Right lung (tissue), 10 donors: ENCODE measurements at places on chromosomes 7 and 10.

DNA sequence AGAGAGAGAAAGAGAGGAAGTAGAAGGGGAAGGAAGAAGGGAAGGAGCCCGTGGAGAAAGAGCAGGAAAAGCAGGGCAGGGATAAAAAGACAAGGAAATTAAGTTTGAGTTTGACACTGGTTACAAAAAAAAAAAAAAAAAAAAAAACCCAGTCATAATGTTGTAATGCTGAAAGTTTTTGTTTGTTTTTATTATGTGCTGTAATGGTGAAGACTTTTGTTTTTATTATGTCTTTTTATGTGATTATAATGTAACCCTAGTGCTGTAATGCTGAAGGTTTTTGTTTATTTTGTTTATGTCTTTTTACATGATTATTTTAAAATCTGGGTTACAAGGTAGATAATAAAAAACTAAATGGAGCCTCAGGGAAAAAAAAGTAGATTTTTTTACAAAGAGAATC lies 184.8 kb downstream of the SEMA3A start:
- DNase-seq = no peak

- no peak for DNase-seq
These were observed 51.0 kb downstream of the TLL2 start for GRCh38 chr10:96462606-96463151.

DNA sequence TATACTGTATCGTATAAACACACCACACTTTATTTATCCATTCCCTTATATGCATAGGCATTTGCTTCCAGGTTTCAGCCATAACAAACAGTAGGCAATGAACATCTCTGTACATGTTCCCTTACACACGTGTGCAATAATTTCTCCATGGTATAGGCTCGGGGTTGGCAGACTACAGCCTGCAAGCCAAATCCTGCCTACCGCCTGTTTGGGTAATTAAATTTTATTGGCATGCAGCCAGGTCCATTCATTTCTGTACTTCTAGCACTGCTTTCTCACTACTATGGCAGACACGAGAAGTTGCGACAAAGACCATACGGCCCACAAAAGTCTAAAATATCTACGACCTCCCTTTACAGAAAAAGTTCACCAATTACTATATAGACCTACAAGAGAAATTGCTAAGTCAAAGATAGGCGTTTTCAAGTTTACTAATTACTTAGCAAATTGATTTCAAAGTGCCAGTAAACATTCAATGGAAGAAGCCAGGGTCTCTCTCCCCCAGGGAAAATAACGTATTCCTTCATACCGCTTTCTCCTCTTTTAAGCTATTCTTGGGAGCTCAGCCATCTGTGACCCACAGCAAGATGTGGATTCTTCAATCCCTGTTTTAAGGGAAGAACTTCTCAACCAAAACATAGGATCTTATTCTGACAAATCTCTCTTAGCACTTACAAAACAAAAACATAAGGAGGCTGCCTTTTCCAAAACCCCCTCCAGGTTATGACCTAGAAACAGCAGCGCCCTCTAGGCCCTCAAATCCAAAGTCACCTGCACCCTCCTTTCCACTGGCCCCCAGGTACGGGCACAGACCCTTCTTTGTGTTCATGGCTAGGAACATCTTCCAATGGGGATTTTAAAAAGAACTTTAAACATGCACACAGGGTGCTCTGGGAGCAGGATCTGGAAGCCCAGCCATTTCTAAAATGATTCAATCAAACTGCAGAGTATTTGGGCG lies 100.5 kb downstream of the FGFR2 start:
- DNase-seq = no peak

GRCh38 chr10:36281831-36282331 lies 639.8 kb upstream of the FZD8 start:
- no peak for DNase-seq

- peak; percentile 71 for DNase-seq
These were observed 1.2 kb upstream of the SMARCD3 start for GRCh38 chr7:151249732-151250072.

DNA sequence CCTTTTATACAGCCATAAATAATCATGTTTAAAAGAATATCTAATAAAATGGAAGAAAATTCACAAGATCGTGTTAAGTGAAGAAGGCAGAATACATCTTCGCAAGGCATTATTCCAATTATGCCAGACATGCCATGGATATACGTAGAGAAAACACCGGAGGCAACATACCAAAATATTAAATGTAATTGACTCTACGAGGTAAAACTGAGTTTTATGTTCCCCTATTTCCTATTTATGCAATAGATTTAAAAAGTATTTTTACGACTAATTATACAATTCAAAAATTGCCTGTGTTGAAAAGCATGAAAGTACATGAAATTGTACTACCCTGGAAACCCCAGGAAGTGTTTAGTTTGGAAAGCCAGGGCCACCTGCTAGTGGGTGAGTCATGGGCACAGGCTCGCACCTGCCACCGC lies 936 bp upstream of the REPIN1 start:
- no peak for DNase-seq

GRCh38 chr10:61822096-61822495 lies 79.4 kb upstream of the ARID5B start:
- no peak for DNase-seq

DNA sequence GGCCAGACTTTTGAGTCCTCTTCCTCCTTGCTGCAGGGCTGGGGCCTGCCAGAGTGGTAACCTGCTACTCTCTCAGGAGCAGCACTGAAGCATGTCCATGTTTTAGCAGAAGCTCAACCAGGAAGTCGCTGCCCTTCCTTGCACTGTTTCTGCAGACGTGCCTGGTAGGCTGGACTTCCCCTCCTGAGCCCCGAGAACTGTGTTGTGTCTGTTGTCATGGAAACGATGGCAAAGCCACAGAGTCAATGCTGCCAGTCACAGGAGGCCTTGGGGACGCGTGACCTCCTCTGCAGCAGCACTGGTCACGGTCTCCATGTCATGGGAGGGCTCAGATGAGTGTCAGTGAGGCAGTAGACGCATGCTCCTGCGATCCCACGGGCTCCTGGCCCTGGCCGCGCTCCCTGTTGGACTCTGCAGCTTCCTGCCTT lies 145.5 kb downstream of the FANK1 start:
- DNase-seq = peak; percentile 87

GRCh38 chr7:117068511-117069145 lies 115.3 kb downstream of the ST7 start:
- DNase-seq = no peak

DNA sequence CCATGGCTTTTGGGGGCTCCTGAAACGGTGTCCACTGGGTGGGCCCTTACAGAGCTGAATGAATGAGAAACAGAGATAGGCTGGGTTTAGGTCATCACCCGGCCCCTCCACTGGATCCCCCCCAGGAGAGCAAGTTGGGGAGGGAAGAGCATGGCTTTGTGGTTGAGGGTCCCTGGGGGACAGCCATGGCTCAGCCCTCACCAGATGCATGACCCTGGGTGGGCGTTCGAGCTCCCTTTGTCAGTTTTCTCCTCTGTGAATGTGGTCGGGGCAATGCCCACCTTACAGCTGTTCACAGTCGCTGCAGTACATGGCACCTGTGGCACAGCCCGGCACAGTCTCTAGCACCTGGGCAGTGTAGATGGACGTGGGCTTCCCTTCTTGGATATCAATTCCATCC lies 40.6 kb upstream of the CXCL12 start:
- DNase-seq = no peak

GRCh38 chr7:57305192-57305748 lies 144.7 kb upstream of the ZNF716 start:
- DNase-seq = no peak

DNA sequence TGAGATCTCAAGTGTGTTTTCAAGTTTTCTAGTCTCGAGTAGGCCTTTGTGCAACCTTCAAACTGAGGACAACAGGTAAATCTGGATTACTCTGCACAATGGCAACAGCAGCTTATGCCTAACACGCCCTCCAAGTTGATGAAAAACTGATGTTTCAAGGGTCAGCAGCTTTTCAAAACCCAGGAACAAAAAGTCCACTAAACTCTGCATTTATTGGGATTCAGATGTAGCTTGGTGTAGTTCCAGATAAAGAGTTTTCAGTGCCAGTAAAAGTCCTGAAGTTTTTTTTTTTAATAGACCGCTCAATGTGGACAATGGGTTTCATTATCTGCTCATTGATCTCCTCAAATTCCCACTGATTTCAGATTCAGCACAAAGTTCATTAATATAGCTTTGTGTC lies 259.3 kb downstream of the GLI3 start:
- no peak for DNase-seq

GRCh38 chr10:58755677-58756076 lies 243.0 kb downstream of the BICC1 start:
- no peak for DNase-seq

DNA sequence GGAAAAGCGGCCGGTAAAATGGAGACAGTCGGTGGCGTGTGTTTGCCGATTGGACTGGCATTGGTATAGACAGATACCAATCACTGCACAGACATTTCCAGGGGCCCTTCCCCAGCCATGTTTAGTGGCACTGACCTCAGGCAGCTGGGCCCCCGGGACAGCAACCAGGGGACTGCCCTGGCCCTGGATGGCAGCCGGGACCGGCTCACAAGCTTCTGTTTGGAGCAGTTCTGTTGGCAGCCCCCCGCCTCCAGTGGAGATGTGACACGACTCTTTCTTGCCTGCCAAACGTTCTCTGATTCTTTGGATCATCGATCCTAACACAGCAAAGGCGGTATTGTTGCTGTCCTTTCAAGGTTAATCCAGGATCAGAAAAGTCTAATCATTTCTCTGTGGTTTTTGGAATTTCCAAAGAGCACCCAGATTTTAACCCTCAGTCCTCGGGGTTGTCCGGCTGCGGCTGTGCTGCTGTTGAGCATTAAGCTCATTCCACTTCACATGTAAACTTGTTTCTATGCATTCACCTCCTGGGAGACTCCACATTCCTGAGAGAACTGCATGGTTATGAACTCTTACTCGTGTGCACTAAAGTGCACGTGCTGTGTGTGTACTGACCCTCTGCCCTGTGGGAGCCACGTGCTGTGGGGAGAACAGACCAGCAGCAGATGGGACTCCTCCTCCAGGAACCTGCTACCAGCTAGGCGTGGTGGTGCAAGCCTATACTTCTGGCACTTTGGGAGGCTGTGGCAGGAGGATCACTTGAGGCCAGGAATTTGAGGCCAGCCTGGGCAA lies 46.0 kb downstream of the FOXK1 start:
- DNase-seq = no peak

GRCh38 chr7:6637544-6638229 lies 569 bp downstream of the ZNF316 start:
- no peak for DNase-seq

DNA sequence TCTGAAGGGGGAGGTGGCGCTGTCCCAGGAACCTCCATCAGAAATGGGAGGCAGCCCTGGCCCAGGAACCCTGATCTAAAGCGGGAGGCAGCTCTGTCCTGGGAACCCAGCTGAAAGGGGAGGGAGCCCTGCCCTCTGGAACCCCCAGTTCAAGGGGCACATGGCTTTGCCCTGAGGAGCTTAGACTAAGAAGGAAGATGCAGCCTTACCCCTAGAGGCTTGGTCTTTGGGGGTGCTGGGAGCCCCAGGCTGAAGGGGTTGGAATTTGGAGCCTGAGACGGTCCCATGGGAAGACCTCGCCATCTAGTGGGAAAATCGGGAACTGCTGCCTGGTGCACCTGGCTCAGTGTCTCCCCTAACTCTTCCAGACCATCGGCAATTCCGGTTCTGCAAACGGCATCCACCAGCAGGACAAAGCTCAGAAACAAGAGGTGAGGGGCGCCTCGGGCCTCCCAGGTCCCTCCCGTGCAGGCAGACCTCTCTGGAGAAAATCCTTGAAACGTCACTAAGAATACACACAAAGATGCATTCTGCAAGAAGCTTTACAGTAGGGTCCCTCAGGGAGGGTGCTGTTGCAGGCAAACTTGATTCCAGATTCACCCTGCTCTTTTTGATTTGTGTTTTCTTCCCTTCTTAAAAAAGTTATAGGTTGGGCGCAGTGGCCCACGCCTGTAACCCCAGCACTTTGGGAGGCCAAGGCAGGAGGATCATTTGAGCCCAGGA lies 52.4 kb upstream of the GTF2IRD1 start:
- peak; percentile 35 for DNase-seq

- no peak for DNase-seq
These were observed 1055.1 kb downstream of the NXPH1 start for GRCh38 chr7:9488555-9488954.

GRCh38 chr7:151435971-151436370 lies 4.0 kb downstream of the CRYGN start:
- no peak for DNase-seq

DNA sequence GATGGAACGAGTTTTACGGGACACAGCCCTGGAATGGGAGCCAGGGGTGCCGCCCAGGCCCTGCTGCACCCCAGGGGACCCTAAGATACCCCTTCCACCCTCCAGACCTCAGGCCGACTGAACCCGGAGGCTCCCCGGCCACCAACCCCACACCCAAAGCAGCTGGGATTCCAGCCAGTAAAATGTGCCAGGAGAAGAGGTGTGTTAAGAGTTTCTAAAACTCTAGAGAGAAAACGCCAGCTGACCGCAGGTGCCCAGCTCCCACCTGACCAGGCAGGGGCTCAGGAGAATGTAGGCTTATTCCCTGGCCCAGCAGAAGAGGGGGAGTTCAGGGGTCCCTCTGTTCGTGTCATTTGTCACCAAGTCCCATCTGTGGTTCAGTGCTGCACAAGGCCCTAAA lies 17.5 kb downstream of the NUDT1 start:
- DNase-seq = no peak

DNA sequence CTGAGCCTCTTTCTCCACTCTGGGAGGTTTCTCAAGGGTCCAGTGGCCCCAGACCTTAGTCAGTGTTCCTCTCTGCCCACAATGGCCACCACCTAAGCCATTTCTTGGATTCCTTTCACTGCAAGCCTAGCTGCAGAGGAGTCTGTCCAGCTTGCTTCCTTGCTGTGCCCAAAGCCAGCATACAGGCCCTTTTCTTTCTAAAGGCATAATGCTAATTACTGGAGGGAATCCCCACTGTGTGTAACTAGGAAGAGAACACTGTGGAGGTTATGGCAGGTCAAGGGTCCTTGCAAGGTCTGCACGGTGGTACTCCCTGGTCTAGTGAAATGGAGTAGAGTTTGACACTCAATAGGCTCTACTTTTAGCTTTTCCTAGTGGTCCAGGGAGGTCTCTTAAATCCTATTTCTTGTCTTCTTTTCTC lies 70.4 kb upstream of the CC2D2B start:
- DNase-seq = no peak

GRCh38 chr7:100582041-100582579 lies 3.8 kb downstream of the LRCH4 start:
- no peak for DNase-seq

DNA sequence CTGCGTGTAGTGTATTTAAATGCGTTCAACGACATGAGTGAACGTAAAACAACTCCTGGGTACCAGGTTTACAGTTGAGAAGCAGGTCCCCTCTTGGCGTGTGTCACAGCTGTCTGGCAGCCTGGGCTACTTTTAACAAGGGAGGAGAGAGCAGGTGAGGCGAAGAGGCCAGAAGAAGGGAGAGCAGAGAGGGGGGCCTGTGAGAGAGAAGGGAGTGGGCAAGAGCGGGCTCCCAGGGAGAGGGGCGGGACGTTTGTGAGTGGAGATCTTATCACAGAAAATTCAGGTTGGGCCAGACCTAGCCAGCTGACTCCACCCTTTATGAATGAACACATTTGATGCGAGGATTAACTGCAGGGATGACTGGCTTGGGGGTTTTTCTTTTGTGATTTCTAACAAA lies 154.0 kb downstream of the CAMK1D start:
- DNase-seq = no peak
